ENCODE measurements at places on chromosomes 11 and 22. TPM values are rescaled to one million over a fixed set of nuclear protein-coding genes. Genes with fewer than 3 reads are reported as not detected.

Gene TEX12
- polyA plus RNA-seq: 0.78 TPM

DNA sequence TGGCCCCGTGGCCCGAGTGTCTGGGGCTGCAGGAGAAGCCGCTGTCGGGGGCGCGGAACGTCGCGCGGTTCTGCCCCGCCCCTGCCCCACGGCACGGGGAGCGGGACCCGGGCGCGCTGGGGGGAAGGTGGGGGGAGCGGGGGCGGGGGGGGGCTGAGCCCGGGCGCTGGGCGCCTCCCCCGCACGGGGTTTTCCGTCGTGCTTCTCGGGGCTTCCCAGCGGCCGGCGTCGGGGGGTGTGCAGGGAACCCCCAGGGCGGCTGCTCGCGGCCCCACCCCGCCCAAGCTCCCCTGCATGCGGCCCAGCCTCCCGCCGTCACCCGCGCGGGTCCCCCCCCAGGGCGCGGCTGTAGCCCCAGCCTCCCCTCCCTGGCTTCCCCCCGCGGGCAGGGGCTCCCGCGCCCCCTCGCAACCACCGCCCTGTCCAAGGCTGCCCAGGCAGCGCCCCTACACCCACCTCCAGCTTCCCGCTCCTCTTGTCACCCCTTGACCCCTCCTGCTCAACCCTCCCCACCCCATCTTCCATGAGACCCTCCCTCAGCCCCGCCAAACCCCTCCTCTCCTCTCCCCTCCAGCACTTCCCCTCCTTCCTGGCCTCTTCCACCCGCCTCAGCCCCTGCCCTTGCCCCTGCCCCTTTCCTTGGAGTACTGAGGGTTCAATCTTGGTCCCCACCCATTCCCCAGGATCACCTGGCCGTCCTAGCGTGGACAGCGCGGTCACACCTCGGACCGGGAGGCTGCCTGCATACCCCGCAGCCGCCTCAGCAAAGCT, 1.7 kb downstream of the IL17REL start:
- no peak overlapping the region for H3K4me3 ChIP-seq
- H3K36me3 ChIP-seq: no peaks in the 10 kb centered on the region
- peak; percentile 32 for DNase-seq

Gene SHISA8
- not detected for polyA plus RNA-seq

Gene APOL5
- polyA plus RNA-seq: not detected

GRCh38 chr22:11627436-11627797, 3900.6 kb upstream of the OR11H1 start:
- peaks cover 5% of the 10 kb centered on the region for H3K4me1 ChIP-seq
- no peak overlapping the region for H3K4me3 ChIP-seq
- H3K27me3 ChIP-seq: peaks cover 1% of the 10 kb centered on the region
- DNase-seq: no peak

Gene CNGA4
- polyA plus RNA-seq: not detected

GRCh38 chr11:68843703-68844312, 2.1 kb upstream of the CPT1A start:
- peaks cover 45% of the 10 kb centered on the region for H3K4me1 ChIP-seq
- peaks cover 15% of the 10 kb centered on the region for H3K27me3 ChIP-seq
- peak overlapping the region; percentile 98 for H3K4me3 ChIP-seq
- H3K27ac ChIP-seq: peak overlapping the region; percentile 93
- no peaks in the 10 kb centered on the region for H3K36me3 ChIP-seq

DNA sequence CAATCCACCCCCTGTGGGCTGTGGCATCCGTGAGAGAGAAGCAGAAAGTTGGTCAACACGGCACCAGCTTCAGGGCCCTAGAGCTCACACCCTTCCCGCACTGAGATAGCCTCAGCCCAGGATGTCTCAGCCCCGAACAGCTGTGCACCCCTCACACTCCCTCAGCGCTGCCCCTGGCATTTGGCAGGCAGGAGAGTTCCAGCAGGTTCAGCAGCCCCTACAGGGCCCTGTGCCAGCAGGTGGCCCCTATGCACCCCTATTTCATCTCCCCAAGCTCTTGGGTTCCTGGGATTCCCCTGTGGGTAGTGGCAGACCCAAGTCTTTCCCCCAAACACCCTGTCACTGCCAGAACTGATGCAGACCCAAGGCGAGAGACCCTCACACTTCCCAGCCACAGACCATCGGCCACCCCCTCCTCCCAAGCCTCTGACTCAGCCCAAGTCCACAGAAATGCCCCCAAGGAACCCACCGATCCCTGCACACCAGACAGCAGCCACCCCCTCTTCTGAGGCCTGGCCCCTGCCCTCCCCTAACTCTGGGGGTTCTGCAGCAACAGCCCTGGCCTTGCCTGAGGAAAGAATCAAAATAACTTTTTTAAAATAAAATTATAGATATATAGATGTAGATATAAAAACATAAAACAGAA, 183.6 kb downstream of the IGLL1 start:
- H3K4me1 ChIP-seq: no peaks in the 10 kb centered on the region
- H3K27ac ChIP-seq: no peak overlapping the region
- H3K36me3 ChIP-seq: no peaks in the 10 kb centered on the region
- no peak for DNase-seq
- H3K27me3 ChIP-seq: no peaks in the 10 kb centered on the region

DNA sequence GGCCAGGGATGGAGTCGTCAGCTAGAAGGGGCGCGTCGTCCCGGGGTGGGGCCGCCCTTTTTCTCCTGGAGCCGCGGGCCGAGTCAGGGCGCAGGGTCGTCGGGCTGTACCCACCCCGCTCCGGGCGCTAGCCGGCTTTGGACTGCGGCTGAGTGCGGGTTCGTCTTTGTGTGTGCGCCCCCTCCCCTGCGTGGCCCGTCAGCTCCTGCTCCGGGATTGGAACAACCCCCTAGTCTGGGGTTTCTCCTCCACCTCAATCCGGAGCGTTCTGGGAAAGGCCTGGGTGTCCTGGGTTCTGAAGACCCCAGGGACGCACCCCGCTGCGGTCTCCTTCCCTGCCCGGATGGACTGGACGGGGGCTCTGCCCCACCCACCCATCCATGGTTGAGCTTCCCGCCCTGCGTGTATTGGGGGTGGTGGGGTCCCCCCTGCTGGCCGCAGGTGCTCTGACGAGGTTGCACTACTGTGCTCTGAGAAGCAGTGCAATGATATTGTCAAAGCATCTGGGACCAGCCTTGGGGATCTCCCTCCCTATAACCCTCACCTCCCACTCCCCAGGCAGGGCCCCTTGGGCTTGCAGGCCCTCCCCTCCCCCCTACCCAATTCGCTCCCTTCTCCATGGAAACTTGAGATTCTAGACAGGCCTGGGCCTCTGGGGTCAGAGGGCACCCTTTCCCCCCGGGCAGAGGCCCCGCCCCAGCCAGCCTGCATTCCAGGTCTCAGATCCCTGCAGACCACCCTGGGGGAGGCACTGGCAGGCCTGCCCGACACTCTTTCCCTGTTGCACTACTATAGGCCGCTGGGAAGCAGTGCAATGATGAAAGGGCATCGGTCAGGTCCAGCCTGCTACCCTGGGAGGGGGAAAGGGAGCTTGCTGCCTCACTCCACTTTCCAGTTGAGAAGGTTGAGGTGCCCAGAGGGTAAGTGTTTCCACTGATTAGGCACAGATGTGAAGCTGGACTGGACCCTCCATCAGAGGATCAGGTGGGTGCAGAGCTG, 10.7 kb downstream of the SDF2L1 start:
- no peak for DNase-seq
- peaks cover 3% of the 10 kb centered on the region for H3K27me3 ChIP-seq
- H3K27ac ChIP-seq: no peak overlapping the region
- peaks cover 26% of the 10 kb centered on the region for H3K4me1 ChIP-seq

GRCh38 chr11:133388975-133389568, 143.2 kb downstream of the OPCML start:
- no peaks in the 10 kb centered on the region for H3K4me1 ChIP-seq
- H3K4me3 ChIP-seq: no peak overlapping the region
- no peaks in the 10 kb centered on the region for H3K36me3 ChIP-seq
- no peak overlapping the region for H3K27ac ChIP-seq

GRCh38 chr11:116057000-116057399, 552.8 kb upstream of the CADM1 start:
- no peak overlapping the region for H3K4me3 ChIP-seq
- H3K4me1 ChIP-seq: no peaks in the 10 kb centered on the region
- no peak overlapping the region for H3K27ac ChIP-seq
- peaks cover 1% of the 10 kb centered on the region for H3K27me3 ChIP-seq
- no peak for DNase-seq
- H3K36me3 ChIP-seq: no peaks in the 10 kb centered on the region

DNA sequence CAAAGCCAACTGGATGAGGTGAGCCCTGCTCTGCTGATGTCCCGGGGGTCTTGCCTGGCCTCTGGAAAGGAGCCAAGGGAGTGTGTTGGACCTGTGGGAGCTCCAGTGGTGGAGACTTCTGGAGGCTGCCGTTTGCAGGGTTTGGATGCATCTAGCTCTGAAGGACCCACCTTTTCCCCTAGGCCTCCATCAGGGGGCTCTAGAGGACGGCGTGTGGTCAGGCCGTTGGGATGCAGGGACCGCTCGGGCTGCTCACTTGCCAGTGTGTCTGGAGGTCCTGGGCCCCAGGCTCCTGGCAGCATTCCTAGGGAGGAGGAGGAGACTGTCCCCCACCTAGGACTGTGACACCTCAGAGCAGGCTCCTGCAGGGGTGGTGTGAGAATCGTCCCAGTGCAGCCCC, 58.3 kb downstream of the PRDM11 start:
- no peak overlapping the region for H3K4me3 ChIP-seq
- no peaks in the 10 kb centered on the region for H3K27me3 ChIP-seq
- peaks cover 24% of the 10 kb centered on the region for H3K36me3 ChIP-seq
- peaks cover 3% of the 10 kb centered on the region for H3K4me1 ChIP-seq

Gene SUSD2
- polyA plus RNA-seq: not detected

GRCh38 chr22:49294656-49295464, 532.8 kb downstream of the BRD1 start:
- no peak overlapping the region for H3K4me3 ChIP-seq
- no peak overlapping the region for H3K27ac ChIP-seq
- no peaks in the 10 kb centered on the region for H3K36me3 ChIP-seq
- H3K4me1 ChIP-seq: no peaks in the 10 kb centered on the region
- H3K27me3 ChIP-seq: peaks cover 2% of the 10 kb centered on the region

DNA sequence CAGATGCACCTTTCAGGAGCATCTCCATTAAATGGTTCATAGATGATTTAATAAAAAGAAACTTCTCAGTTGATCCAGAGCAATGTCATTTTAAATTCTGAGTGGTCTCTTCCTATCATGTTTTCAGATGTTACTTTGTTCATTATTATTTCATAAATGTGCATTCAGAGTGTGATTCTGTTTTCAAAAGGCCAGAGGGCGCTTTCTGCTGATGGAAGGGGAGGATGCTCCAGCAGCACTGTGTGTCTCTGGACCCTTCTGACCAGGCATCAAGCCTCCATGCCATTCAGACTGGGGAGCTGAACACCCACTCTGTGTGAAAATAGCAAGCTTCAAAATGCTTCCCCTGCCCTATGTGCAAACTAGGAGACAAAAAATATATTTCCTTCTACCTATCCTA, 23.9 kb upstream of the CRTAM start:
- H3K36me3 ChIP-seq: peaks cover 21% of the 10 kb centered on the region
- no peak overlapping the region for H3K27ac ChIP-seq
- H3K27me3 ChIP-seq: peaks cover 5% of the 10 kb centered on the region
- peaks cover 48% of the 10 kb centered on the region for H3K4me1 ChIP-seq

Gene MS4A1
- polyA plus RNA-seq: 1.2 TPM

DNA sequence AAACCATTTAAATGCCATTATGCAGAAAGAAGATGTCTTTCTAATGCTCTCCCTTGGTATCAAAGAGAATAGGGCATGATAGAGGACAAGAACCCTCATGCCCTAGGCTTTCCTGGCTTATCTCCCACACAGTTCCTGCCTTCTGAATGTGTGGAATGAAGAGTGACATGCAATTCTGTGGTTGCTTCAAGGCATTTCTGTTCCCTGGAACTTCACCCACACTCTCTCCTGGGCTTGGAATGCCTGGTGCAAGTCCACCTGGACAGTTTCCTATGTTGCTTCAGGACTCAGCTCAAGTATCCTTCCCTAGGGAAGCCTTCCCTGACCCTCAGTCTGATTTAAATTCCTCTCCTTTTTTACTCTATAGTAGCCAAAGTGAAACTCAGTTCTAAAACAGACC, 53.8 kb upstream of the DRD2 start:
- no peak for DNase-seq
- H3K36me3 ChIP-seq: no peaks in the 10 kb centered on the region
- H3K4me3 ChIP-seq: no peak overlapping the region
- peaks cover 3% of the 10 kb centered on the region for H3K27me3 ChIP-seq
- no peaks in the 10 kb centered on the region for H3K4me1 ChIP-seq

- H3K36me3 ChIP-seq: no peaks in the 10 kb centered on the region
- peaks cover 14% of the 10 kb centered on the region for H3K27me3 ChIP-seq
- DNase-seq: no peak
- no peaks in the 10 kb centered on the region for H3K4me1 ChIP-seq
- no peak overlapping the region for H3K27ac ChIP-seq
These were observed 372.1 kb downstream of the BRD1 start for GRCh38 chr22:49455595-49455994.

Gene MIAT
- polyA plus RNA-seq: 2.2 TPM

Gene C11orf16
- polyA plus RNA-seq: not detected

DNA sequence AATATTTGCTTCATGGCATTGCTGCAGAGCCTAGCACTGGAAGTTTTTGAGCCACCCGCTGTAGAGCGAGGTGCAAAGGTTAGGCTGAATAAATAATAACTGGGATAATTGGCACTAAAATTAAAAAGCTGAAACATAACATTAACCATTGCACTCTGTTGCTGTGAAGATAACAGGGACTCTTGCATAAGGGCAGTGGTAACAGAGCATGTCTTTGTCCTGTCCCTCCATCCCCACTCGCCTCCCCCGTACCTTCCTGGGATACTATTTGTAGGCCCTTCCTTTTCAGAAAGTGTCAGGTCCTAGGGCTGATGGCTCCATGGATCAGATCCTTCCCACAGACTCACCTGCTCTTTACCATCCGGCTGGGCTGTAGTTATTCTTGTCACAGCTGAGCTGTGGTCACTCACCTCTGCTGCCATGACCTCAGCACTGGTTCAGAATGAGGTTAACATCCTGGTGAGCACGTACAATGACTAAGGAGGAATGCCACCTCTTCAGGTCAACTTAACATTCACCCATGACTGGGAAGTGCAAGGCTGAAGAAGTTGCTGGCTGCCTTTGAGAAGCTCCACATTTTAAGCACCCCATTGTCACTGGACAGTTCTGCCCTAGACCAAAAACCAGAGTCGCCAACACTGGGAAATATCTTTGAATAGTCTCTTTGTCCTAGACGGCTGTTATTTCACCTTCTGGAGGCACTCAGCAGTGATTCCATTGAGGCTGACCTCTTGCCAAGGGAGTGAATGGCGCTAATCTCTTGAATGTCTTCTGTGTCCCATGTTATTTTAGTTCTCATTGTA, 103.2 kb upstream of the KIRREL3 start:
- H3K27ac ChIP-seq: no peak overlapping the region
- no peak for DNase-seq
- no peaks in the 10 kb centered on the region for H3K36me3 ChIP-seq
- H3K4me3 ChIP-seq: no peak overlapping the region
- H3K4me1 ChIP-seq: no peaks in the 10 kb centered on the region
